ENCODE measurements at places on chromosomes 7 and 10.
A peak's percentile ranks its signal among the peaks of the same experiment; 100 is the strongest.

DNA sequence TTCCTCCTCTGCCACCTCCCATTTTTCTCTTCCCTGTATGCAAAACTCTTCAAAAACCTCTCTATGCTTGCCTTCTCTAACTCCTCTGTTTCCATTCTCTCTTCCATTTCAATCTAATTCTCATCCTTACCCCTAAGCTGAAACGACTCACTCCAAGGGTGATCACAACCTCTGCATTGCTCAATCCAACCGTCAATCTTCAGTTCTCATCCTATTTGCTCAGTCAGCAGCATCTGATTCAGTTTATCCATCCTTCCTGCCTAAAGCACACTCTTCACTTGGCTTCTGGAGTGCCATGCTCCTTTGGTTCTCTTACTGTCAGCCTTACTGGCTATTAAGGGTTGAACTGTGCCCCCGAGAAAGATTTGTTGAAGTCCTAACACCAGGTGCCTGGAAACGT lies 163.5 kb upstream of the NEBL start:
- no peak for DNase-seq

DNA sequence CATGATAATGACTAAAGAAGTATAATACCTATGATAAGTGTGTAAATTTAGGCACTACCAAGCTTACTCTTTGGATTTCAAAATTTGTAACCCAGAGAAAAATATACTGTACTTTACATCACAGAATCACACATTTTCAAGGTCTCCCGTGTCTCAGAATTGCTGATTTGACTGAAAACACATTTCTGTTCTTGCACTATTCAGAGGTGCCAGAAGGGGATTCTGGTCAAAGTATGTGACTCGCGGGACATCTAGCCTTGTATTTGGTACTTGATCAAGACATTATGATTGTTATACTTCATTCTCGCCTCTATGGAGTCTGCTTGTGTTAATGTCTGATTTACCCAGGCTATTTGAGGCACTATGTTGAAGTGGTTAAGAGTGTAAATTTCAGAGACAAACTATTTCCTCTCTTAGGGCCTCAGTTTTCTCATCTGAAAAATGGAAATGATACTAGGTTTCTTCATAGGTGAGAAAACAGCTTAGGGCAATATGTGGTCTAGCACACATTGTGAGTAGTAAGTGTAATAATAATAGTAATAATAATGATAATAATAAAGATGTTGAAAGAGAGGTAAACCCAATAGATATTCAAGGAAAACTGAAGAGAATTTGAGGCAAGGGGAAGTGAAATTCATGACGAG lies 320.4 kb downstream of the RNLS start:
- DNase-seq = no peak

GRCh38 chr10:17599089-17599488 lies 18.1 kb downstream of the HACD1 start:
- DNase-seq = peak; percentile 26

DNA sequence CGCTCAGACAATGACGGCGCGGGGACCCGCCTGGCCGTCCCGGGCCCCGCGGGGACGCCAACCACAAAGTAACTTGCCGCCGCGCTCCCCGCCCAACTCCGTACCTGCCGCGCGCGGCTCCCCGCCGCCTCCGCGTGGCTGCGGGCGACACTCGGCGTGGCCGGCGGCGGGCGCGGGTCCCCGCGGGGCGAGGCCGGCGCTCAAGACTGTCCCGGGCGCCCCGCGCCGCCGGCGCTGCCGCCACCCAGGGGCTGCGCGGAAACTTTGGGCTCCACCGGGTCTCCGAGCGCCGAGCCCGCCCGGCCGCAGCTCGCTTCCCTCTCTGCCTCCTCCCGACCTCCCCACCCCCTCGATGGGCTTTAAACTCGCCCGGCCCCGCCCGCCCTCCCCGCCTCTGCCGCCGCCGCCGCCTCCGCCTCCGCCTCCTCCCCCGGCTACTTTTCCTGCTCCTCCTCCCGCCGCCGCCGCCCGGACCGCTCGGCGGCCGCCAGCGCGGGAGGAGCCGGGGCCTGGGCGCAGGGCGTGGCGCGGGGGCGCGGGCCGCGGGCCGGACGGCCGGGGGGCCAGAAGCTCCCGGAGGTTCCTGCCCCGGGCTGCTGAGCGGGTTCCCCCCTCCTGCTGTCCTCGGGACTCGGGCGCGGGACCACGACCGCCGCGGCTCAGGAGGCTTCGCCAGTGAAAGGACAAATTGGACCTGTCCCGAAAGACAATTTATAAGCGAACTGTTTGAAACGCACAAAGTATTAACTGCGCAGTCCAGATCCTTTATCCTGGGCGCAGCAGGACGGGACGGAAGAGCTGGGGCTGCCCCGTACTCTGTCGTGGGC lies 10.6 kb upstream of the GRB10 start:
- peak; percentile 73 for DNase-seq

GRCh38 chr7:35969066-35969465 lies 168.2 kb downstream of the SEPTIN7 start:
- DNase-seq = no peak

GRCh38 chr10:76902949-76903348 lies 734.7 kb downstream of the KCNMA1 start:
- DNase-seq = peak; percentile 29

DNA sequence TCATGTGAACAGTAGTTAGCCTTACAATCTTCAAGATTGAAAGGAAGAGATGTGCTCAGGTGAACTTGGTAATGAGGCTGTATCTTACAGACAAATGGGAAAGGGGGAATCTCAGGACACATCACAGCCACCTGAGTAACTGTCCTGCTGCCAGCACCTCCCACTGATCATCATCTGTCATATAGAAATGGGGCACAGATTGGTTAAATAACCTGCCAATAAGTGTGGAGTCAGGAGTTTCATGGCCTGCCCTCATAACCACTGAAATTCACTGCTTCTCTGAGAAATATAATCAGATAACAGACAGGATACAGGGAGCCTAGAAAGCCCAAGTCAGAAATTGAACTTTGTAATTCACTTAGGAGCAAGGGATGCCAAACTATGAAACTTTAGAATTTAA lies 64.9 kb upstream of the TAS2R16 start:
- DNase-seq = no peak

All from muscle of leg (tissue), 16 donors.